Brain microvascular endothelial cell (primary cell): ENCODE measurements at places on chromosomes 2 and 18.

DNA sequence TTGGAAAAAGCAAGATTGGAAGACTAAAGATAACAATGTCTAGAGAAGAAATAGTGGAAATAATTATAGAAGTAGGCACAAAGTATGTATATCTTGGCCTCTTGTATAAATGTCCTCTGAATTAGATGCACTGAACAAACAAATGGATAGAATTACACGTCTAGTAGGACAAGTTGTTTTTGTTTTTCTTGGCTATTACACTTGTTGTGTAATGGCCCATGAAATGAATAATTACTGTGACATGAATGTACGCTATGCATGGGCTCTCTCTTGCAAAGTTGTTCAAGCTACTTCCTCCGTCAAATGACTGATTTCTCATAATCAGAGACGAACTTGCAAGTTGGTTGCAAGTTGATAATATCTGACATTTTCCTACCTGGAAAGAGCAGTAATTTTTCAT lies 126.2 kb downstream of the PDE1A start:
- no peak for DNase-seq

DNA sequence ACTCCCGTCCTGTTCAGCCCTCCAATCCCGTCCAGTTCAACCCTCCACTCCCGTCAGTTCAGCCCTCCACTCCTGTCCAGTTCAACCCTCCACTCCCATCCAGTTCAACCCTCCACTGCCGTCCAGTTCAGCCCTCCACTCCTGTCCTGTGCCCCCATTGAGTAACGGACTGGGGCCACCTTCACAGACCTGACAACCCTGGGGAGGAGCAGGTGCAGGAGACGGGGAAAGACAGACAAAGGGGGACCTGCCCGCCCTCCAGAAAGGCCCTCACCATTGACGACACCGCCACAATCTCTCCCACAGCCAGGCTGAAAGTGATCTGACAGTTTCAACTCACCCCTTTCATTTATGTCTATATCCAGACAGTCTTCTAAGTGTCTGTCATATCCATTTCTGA lies 72.2 kb downstream of the EIPR1 start:
- no peak for DNase-seq

GRCh38 chr2:151024696-151025251 lies 236.9 kb downstream of the RBM43 start:
- DNase-seq, result no peak

- DNase-seq, result no peak
Measured at GRCh38 chr2:4265936-4266335, 562.6 kb downstream of the DCDC2C start.

DNA sequence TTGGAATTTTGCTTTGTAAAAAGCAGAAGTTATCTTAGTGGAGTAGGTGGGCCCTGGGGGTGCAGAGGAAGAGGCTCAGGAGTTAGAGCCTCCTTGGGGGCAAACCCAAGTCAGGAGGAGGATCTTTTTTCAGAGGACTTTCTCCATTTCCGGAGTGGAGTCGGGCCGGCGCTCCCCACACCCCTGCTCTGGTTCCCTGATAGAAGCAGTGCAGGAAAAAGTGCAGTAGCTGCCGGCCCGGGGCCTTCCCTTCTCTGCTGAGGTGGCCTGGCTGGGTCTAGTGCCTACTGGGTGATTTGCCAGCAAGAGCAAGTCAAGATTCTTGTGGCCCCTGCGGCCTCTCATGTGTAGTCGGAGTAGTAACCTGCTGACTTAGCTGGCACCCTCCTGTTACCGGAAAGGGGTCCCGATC lies 124.2 kb upstream of the HS6ST1 start:
- DNase-seq, result no peak

- no peak for DNase-seq
Measured at GRCh38 chr2:38836791-38837190, 38.9 kb downstream of the DHX57 start.

- no peak for DNase-seq
Measured at GRCh38 chr2:108908713-108909070, 80.3 kb downstream of the EDAR start.

- DNase-seq, result no peak
Measured at GRCh38 chr2:95353055-95353575, 49.4 kb upstream of the FAHD2A start.

DNA sequence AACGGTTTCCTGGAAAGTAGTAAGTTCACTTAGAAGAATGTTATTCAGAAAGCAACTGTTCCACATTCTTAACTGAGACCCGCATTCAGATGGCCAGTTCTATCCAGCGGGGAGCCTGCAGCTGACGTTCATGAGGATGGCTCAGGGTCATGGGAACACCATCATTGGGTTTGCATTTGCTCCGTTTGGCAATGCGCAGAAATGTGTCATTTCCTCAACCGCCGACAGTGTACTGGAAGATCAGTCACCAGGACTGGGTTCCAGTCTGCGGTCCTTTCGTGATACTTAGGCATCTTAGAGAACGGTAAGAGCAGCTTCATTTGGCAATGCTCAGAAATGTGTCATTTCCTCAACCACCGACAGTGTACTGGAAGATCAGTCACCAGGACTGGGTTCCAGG lies 104.0 kb downstream of the DNER start:
- DNase-seq, result peak; percentile 88

- no peak for DNase-seq
Measured at GRCh38 chr2:6392354-6392753, 473.4 kb downstream of the CMPK2 start.
